ENCODE measurements at places on chromosomes 12 and 14. TPM values are rescaled to one million over a fixed set of nuclear protein-coding genes. Genes with fewer than 3 reads are reported as not detected.
A peak's percentile ranks its signal among the peaks of the same experiment; 100 is the strongest.

- no peak overlapping the region for H3K27ac ChIP-seq
- H3K27me3 ChIP-seq = no peaks in the 10 kb centered on the region
- no peak for DNase-seq
- peaks cover 22% of the 10 kb centered on the region for H3K4me1 ChIP-seq
- H3K4me3 ChIP-seq = no peak overlapping the region
- no peaks in the 10 kb centered on the region for H3K36me3 ChIP-seq
These were observed 14.8 kb downstream of the MED13L start for GRCh38 chr12:116262741-116263140.

DNA sequence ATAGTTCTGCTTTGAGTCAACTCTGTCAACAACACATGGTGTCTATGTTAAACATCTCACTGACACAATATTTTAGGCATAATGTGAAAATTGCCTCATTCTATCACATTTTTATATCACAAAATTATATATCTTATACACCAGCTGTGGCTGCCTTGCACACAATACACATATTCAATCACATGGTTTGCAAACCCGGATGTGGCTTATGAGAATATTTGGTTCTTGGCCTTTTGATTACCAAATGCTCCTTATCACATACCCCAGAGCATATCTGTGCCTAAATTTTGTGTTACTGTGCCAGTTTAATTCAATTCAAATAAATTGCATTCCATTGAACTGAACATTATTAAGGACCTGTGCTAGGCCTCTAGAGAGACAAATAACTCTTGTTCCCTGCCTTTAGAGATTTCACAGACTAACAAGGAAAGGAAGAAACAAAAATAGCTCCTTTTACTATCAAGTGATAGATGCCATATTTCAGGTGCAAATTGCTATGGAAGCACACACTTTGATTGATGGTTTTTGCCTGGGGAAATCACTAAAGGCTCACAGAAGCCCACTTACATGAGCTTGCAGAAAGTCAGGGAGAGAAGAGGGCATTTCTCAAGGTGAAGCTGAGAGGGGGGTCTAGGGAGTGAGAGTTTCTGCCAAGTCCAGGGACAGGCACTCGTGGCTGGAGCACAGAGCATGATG lies 63.4 kb downstream of the PPP1R36 start:
- H3K4me1 ChIP-seq = no peaks in the 10 kb centered on the region
- H3K27me3 ChIP-seq = no peaks in the 10 kb centered on the region
- no peaks in the 10 kb centered on the region for H3K36me3 ChIP-seq

DNA sequence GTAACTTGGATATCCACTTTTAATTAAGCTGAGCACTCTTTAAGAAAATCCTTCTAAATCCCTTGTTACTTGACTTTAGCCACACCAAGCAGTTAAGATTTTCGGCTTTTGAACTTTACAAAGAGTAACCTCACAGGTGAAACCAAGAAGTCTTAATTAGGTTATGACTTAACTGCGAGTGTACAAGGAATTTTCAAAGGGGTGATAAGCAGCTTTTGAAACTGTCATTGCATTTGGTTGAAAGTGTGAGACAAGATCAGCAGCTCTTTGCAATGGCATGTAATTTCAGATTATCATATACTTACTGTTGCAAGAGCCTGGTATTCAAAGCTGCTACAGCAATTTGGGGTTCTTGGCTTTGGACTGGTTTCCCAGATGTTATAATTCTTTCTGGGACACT lies 137.5 kb downstream of the TMEM117 start:
- H3K4me1 ChIP-seq = no peaks in the 10 kb centered on the region
- H3K27me3 ChIP-seq = no peaks in the 10 kb centered on the region
- no peaks in the 10 kb centered on the region for H3K36me3 ChIP-seq
- no peak overlapping the region for H3K4me3 ChIP-seq
- no peak overlapping the region for H3K27ac ChIP-seq
- no peak for DNase-seq

- no peaks in the 10 kb centered on the region for H3K36me3 ChIP-seq
- DNase-seq = peak; percentile 36
- H3K4me3 ChIP-seq = no peak overlapping the region
- H3K4me1 ChIP-seq = peaks cover 15% of the 10 kb centered on the region
- H3K27me3 ChIP-seq = no peaks in the 10 kb centered on the region
These were observed 8.9 kb upstream of the BCL11B start for GRCh38 chr14:99280852-99281251.

DNA sequence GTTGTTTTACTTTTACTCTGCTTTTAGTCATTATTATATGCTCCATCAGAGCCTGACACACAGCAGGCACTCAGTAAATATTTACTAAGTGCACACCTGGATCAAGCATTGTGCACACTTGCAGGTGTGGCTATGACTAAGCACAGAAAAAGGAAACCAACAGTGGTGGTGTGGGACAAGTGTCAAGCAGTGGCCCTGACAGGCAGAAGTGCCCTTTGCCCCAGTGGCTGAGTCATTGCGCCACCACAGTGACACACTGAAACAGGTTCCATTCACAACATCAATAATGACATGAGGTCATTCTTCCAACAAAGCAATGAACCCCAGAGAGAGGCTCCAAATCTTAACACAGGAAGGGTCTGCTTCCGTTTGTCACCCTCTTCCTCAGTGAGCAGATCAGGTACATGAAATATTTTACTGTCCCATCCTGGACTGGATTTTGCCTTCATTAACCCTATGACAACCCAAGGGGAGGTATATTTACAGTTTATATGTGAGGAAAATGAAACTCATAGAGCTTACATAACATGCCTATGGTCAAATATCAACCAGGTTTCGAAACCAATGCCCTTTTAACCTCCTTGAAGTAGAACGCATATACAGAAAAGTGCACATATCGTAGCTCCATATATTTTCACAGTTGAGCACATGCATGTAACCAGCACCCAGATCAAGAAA lies 82.6 kb upstream of the GTF2A1 start:
- H3K27ac ChIP-seq = no peak overlapping the region
- DNase-seq = no peak
- H3K4me3 ChIP-seq = no peak overlapping the region
- no peaks in the 10 kb centered on the region for H3K27me3 ChIP-seq
- H3K36me3 ChIP-seq = no peaks in the 10 kb centered on the region

The PRB2 gene
- total RNA-seq = not detected

The CACNA1C gene
- total RNA-seq = 0.08 TPM

The JAG2 gene
- total RNA-seq = 6.5 TPM
